ENCODE measurements at places on chromosomes 4 and X.

DNA sequence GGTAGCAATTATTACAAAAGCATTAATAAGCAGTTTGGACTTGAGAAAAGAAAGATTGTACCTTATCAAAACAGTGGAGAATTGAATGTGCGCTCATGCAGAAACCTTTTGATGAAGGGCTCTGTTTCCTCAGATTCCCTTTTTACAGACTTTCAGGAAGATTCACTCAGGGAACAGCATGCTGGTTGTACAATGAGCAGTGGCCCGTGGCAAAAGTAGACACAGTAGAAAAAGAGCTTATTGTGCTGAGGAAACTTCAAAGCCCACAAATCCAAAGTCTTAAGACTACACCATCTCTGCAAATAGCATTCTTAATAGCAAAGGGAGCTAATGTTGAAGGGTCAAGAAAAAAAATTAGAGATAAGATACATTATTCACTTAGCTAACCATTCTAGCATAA is 858.9 kb downstream of the PDHA2 start:
- no peak for DNase-seq

DNA sequence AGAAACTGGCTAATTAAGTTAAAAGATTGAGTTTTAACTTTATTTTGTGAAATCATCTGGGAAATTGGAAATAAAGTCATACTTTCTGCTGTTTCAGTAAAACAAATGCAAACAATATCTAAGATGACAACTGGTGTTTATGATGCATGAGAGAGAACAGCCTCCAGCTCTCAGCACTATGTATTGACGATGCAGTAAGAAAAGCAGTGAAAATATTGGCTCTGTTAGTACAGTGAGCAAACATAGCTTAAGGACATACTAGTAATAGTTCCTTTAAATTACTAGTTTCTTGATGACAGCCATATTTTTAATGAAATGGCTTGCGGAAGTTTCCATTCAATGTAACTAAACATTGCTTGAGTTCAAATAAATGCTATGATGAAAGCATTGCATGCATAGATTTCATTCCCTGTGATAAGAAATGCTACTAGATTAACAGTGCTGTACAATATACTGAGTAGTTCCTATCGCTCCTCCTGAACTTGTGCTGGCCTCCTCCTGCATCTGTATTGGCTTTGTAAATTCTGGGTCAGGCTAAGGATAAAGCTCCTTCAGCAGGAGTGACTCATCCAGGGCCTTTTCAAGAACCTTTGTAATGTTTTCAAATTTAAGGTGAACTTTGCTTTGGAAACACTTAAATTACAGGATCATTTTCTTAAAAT is 11.6 kb downstream of the ARHGAP24 start:
- no peak for DNase-seq

GRCh38 chr4:164501074-164501473 is 252.9 kb upstream of the SMIM31 start:
- DNase-seq, result no peak

GRCh38 chr4:38619316-38619715 is 44.7 kb upstream of the KLF3 start:
- DNase-seq, result no peak

GRCh38 chr4:11152684-11153083 is 276.0 kb downstream of the HS3ST1 start:
- DNase-seq, result no peak

DNA sequence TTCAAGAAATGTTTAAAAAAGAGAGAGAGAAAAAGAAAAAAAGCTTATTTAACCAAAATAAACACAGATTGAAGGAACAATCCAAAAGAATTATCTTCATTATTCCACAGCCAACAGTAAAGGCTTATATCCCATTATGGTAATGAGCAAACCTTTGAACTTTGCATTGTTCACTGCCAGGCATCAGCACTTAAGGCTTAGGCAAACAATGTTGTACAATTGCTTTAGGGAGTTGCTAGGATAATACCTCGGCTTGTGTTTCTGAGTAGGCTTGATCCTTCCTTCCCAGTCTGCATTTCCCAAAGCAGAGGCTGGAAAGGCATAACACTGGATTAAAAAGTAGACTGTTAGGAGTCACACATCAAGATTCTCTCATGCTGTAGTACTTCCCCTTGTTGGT is 352.7 kb upstream of the IGFBP7 start:
- DNase-seq, result no peak

GRCh38 chr4:8016527-8016926 is 76.9 kb upstream of the AFAP1 start:
- DNase-seq, result no peak

- DNase-seq, result no peak
These were observed 14.9 kb upstream of the CCNG2 start for GRCh38 chr4:77141964-77142645.

DNA sequence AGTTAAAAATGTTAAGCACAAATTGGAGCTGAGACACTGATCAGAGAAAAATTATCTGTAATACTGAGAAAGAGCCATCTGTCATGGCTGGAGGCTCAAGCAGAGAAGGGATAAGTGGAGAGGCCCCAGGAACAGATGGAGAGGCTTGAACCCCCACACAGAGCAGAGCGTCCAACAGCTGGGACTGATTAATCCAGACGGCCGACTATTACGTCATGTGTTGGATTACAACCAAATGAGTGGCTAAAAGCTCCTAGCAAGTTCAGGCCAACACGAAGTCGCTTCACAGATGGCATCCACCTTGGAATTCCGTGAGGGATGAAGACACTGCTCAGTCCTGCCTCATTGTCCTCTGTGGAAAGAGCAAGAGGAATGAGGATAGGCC is 57.7 kb upstream of the ATXN3L start:
- DNase-seq, result no peak

- no peak for DNase-seq
These were observed 17.6 kb downstream of the DYNLT3 start for GRCh38 chrX:37829721-37830120.

DNA sequence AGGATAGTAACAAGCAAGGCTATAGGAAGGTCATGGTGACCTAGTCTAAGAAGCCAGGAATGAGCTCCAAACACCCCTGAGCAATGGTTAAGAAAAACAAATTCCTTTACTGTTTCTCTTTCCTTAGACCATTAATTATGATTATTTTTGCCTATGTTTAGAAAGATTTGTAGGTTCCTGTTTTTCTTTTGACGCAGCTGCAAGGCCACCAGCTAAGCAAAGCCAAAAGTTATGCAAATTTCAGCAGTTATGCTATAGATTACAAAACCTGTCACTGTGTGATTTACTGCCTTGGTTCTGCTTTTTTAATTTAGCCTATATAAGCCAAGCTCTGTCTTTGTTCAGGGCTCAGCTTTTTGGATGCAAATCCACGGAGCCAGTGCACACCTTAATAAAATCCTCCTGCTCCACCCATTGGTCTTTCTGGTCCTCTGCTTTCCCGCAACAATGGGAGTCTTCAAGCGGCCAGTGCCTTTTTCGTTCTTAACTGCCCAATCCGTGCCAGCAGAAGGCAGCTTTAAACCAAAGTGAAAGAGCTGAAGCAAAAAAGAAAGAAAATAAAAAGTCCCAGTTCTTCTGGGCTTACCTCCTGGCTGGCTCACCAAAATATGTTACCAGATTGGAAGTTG is 1.4 kb upstream of the CEP135 start:
- peak; percentile 74 for DNase-seq

DNA sequence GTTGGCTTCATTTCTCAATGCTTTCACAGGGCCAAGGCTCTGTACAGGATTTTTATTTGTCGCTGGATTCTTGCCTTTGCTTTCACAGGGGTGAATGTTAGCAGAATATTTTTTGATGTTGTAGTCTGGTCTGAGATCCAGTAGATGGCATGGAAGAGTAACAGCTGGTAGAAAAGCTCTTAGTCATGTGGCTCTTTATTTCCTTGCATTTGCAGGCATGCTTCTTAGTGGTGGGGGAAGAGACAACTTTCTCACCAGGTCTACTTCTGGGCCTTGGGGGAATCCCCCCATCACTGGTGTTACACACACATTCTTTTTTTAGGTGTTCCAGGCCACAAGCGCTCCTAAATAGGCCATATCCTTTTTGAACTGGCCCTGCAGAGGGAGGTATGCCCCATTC is 58.2 kb upstream of the DKK2 start:
- no peak for DNase-seq

GRCh38 chr4:121108557-121108956 is 36.2 kb upstream of the NDNF start:
- DNase-seq, result no peak

DNA sequence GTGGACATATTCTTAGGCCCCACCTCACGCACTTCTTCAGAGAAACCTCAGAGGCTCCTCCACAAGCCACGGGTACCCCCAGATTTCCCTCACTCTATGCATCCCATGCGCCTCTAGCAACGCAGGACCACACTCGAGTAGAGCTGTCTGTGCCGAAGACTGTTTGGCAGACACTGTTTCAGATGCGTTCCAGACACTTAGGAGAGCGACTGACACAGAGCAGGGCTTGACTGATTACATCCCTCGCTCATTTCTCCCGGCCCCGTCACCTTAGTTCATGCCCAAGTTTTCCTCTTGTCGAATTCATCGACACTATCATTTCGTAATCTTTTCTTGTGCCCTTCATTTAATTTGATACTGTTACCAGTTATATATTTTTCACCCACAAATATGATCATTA is 15.0 kb downstream of the SORBS2 start:
- no peak for DNase-seq

GRCh38 chrX:71622032-71622575 is 3.8 kb upstream of the CXCR3 start:
- DNase-seq, result no peak

- no peak for DNase-seq
These were observed 21.0 kb upstream of the THOC2 start for GRCh38 chrX:123753656-123754350.

DNA sequence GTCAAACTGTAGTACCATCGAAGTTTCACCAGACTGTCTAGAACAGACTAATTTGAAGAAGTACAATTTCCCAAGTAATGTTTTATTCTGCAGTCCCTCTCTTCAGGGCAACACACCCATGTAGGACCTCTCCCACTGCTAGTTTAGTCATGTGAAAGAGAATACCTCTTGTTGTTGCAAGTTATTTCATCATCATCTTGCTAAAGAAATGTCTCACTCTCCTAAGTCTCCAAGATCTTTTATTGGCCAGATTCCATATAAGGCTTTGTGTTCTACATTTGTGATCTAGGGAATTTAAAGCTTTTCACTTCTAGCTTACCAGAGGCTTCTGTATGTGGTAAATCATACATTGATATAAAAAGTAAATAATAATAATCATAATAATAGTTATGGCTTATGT is 745.3 kb upstream of the MAGEB2 start:
- no peak for DNase-seq
